ENCODE measurements at places on chromosomes 2 and 18.

- DNase-seq: peak; percentile 34
These were observed 750 bp downstream of the STRADB start for GRCh38 chr2:201452058-201452921.

DNA sequence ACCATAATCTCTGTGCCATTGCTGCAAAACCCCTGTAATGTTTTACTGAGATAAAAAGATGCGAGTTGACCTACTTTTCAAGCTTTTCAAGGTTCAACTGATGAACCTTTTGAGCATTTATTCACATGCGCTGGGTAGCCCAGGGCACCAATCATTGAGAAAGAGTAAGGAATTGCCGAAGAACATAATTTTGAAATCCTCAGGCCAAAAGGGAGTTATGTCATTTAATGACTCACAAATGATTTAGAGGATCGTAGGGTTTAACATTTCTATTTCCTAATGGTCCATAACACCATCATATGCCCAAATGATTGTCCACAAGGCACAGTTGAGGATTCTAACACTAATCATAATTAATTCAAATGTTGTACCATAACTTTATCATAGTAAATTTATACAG is 20.2 kb upstream of the DLX1 start:
- no peak for DNase-seq

GRCh38 chr2:227267410-227268115 is 57.5 kb upstream of the MFF start:
- DNase-seq: no peak

DNA sequence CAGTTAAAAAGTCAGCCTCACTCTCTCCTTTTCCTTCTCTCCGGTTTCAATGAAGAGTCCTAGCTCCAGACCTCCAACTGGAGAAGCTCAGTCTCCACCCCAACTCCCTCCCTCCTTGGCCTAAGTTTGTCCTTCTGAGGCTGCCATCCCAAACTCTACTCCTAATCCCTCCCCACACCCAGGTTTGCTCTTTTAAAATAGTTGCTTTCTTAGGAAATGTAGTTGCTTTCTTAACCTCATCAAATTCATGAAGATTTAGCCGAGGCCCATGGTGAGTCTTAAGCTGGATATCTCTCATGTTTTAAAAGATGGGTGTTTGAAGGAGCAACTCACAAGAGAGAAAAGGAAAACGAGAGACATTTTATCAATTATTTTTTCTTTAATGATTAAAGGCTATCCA is 937 bp upstream of the LANCL1 start:
- peak; percentile 30 for DNase-seq

DNA sequence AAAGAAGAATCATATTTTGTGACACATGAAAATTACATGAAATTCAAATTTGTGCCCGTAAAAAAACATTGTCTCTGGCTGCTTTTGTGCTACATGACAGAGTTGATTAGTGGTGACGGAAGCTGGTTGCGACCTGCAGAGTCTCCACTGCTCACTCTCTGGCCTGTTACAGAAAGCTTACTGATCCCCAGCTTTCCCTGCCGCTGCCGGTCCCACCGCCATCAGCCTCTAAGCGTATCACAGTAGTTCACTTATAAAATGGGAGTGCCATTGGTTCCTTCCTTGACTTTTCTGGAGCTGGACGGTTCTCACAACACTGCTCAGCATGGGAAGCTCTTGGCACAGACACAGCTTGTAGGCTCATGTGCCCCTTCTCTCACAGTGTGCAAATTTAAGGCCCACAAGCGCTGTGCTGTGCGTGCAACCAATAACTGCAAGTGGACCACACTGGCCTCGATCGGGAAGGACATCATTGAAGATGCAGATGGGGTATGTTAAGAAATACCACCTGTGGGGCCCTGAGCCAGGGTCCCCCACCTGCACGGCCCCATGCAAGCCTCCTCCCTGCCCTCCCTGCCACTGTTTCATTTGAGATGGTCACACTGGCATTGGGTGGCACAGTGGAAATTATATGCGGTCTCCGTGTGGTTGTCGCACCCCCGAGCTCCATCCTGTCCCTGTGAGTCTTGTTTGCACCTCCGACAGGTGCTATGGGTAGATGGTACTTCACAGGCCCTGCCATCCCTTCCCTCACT is 81.3 kb downstream of the DGKD start:
- DNase-seq: no peak

DNA sequence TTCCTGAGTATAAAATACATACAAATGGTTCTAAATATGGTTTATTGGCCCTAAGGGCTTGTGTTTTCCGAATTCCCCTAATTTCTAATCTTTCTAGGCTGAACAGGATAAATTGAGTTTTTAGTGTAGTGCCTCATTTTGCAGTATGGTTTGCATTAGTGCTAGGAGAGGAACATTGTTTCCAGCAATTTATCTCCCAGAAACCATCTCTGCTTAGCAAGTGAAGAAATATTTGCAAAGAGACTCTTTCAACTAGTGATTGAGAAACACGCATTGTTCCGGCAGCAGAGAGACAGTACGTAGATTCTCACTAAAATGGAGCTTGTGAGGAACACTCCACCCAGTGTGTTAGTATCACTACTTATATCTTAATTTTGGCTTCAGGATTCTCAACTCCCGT is 177.8 kb upstream of the EPAS1 start:
- DNase-seq: no peak

DNA sequence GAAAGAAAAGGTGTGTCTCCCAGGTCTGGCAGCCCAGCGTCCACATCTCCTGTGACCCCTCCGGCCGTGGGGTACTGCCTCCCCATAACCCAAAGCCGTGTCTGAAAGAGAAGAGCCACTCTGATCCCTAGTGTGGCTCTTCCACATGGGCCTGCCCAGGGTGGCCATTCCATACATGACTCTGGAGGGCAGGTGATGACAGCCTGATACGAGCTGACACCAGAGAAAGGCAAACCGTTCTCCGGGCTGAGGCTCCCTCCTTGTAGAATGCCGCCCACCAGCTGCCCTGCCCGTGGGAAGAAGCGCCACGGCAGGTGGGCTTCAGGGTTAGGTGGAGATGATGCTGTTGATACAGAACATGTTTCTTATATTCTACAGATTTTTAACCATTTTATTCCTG is 451.6 kb upstream of the SALL3 start:
- no peak for DNase-seq

DNA sequence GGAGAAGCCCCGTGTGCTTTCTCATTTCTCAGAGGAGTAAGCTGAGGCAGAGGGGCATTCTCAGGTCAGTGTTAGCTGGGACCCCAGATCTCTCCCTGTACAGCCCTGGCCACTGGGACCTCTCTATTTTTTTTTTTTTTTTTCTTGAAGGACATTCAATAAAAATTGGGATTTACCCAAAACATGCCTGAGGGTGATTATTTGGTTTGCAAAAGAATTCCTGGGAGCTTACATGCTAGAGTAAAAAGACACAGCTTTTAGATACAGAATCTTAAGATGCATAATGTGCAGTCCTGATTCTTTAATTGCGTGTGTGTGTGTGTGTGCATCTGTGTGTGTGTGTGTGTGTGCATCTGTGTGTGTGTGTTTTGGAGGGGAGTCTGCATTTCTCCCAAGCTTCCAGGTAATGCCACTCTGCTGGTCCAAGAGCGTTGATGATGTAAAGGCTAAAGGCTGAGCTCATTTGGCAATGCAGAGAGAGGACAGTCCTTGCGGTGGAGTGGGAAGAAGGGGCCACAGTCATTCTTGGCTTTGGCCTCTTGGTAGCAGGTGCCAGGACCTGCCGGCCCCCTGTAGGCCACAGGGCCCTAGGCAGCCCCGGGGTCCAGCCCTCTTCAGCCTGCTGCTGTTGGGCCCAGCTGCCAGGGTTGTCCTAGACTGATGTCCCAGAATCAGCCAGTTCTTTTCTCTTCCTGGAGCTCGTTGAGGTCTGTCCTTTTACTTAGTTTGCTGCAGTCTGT is 74.1 kb upstream of the MCFD2 start:
- peak; percentile 52 for DNase-seq

- DNase-seq: no peak
These were observed 41.4 kb downstream of the CHST9 start for GRCh38 chr18:27143580-27144287.

GRCh38 chr18:11437046-11437445 is 172.3 kb upstream of the SLC35G4 start:
- DNase-seq: no peak

DNA sequence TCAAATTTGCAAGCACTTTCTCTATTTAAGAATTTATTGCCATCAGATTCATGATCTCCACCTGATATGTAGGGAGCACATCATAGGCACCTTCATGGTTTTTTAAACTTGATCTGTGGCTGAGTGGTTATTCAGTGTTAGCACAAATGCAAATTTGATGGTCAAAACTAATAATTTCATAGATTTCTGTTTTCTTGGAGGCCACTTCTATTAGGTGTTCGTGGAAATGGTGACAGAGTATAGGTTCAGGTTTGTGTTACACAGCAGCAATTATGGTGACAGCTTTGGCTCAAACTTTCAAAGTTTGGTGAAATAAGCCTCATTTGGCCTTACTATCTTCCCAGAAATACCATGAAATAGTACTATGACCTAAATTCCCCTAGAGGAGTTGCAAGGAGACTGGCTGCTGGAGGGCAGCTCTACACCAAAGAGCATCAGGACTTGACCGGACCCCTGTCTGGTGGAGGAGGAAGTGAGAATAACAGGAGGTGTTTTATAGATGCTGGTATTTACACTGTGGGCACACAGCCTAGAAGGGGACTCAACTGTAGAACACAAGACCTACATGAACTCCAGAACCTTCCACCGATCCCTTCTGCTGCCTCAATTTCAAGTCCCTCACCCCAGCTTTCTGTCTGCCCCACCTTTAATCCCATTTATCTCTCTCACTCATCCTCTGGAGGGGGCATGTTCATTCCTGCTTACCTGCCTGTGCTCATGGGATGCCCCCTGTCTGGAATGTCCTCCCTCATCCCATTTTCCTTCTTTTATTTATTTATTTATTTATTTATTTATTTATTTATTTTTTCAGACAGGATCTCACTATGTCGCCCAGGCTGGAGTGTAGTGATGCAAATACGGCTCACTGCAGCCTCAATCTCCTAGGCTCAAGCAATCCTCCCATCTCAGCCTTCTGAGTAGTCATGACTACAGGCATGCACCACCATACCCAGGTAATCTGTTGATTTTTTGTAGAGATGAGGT is 132.9 kb upstream of the SIX2 start:
- no peak for DNase-seq

DNA sequence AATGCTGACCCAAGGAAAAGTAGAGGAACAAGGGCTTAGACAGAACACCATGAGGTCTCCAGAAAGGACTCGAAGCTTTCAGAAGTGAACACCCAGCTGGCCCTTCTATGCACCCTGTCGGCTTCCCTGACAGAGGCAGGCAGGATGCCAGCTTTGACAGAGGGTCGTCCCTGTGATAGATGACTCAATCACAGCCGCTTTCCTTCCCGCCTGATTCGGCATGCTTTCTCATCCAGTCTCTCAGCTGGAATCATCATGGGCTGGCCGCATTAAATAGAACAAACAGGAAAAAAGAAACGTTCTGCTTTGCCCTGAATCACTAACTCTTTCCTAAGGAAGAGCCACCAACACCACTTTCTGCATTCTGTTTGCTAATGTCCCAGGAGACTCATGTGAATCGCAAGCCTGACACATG is 140.3 kb upstream of the RAB12 start:
- no peak for DNase-seq

GRCh38 chr2:10452956-10453904 is 5.1 kb upstream of the ODC1 start:
- DNase-seq: no peak

DNA sequence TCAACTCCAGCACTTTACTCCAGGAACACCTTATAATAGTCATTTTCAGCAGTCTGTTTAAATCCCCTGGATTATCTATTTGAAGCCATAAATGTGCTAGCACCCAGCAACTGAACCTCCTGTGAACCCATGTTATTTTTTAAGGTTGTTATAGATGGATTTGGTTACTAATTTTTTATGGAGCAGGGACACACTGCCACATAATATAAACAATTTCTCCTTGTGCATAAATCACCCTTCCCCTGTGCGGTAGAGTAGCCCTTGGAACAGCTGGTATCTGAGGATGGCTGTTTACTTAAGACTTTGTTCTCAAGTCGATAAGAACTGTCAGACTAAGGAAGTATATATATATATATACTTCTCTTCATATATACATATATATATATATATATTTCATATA is 367.4 kb downstream of the EPHA4 start:
- DNase-seq: no peak

- no peak for DNase-seq
These were observed 354.4 kb downstream of the ARL6IP6 start for GRCh38 chr2:153072813-153073212.

GRCh38 chr2:234368861-234369261 is 128.0 kb downstream of the ARL4C start:
- DNase-seq: no peak

DNA sequence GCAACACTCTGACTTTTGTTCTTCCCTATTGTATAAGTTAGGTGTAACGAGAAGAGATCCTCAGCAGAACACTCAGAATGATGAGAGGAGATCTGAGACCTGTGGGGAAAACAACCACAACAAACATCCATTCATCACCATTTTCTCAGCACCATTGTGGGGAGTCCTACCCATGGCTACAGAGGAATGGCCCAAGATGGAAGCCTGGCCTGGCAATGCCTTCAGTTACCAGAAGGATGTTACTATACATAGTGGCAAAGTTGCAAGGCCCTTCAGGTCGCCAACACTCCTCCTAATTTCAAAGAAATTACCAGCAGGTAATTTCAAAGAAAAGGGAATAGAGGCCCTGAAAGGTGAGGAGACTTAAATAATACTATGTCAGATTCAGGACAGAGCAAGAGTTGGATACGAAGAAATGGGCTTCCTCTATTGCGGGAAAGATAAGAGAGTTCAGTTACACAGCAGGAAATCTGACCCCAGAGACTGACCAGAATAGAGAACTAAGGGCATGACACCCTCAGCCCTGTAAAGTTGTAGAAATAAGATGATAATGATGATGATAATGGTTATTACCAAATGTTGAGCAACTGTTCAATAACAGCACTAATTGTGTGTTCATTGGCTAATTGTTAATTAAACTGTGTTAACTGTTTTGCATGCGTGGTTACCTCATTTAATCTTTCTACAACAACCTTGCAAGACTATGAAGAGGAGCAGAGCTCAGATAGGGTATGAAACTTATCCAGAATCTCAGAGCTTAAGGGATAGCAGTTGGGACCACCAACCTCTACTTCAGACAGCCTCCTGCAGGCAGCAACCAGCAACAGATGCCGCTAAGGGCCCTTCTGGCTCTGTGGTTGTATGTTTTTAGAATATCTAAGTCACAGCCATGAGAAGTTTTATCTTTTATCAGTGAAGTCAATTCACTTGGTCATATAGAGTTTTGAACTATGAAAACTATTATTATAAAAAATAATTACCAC is 37.5 kb downstream of the DHRS9 start:
- DNase-seq: no peak

DNA sequence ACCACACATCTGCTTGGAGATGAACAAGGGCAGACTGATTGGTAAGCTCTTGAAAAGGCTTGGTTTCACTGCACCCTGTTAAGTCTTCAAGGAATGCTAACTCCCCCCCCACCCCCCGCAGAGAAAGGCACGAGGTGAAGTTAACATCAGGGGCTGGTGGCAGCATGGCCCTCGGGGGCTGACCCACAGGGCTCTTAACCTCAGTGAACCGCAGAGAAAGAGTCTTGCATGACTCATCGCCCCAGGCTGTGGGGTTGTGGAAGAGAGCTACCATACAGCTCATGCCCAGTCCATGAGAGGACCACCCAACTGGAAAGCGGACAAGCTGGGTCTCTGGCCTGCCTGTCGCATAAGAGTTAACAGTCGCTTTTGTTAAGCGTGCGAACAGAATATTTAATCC is 10.6 kb upstream of the CEP68 start:
- DNase-seq: no peak

- DNase-seq: no peak
These were observed 78.7 kb downstream of the DGKD start for GRCh38 chr2:233433029-233433428.
